Activated B cell treated with CpG ODN at 0.5 μM for 24 hours (primary cell): ENCODE measurements at places on chromosomes 7 and 10. TPM values are rescaled to one million over a fixed set of nuclear protein-coding genes. Genes with fewer than 3 reads are reported as not detected.

GIMAP6 gene
- 0.17 and 0.35 TPM in 2 replicates for total RNA-seq

GRCh38 chr10:53904506-53905241, 896.4 kb downstream of the PCDH15 start:
- DNase-seq, result no peak

DNA sequence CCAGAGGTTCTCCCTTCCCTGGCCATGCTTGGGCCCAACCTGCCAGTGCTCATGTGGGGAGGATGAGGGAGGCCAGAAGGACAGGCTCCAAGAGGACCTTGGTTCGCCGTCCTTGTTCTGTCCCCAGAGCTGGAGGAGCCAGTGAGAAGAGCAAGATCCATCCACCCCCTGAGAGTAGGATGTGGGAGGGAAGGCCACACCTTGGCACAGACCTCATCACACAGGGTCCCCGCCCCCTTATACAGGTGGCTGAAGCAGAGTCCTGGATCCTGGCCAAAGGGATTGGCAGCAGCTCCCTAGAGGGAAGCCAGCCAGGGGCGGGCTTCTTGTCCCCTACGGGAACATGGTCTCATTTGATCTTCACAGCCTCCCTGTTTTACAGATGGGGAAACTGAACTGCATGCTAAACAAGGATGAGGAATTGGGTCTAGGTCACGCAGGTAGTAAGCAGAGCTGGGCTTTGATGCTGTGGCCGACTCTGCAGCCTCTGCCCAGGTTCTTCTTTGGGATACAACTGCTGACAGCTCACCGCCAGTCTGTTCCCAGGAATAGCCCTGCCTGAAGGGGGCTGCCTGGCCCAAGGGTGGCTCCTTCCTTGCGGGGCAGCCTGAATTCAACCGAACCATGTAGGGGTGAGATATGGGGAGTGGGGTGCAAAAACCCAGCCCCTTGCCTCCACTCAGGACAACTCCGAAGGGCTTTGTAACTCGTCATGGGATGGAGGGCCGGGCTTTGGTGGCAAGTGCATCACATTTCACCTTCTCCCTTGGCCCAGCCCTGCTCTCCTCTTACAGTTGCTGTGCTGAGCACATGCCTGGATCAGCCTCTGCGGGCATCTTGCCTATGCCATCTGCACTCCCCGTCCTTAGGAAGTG, 62.2 kb upstream of the KDM7A start:
- no peak for DNase-seq

DNA sequence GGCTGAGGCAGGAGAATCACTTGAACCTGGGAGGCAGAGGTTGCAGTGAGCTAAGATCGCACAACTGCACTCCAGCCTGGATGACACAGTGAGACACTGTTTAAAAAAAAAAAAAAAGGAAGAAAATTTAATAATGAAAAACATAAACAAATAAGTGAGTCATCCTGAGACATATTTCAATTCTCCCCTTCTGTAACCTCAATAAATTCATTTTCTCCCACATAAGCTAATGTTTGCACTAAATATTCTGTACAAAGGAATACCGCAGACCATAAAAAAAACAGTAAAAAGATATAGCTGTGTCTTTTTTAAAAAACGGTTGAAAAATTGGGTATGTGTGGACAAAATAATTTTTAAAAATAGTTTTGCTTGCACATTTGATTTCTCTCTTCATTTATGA, 654.0 kb downstream of the KCNMA1 start:
- DNase-seq, result no peak

- DNase-seq, result no peak
Measured at GRCh38 chr7:23383225-23383624, 84.1 kb downstream of the MALSU1 start.
